IMR-90 (cell line): ENCODE measurements at places on chromosomes 7 and 10. TPM values are rescaled to one million over a fixed set of nuclear protein-coding genes. Genes with fewer than 3 reads are reported as not detected.

GBX1 gene
- total RNA-seq, result not detected in 2 replicates

DNA sequence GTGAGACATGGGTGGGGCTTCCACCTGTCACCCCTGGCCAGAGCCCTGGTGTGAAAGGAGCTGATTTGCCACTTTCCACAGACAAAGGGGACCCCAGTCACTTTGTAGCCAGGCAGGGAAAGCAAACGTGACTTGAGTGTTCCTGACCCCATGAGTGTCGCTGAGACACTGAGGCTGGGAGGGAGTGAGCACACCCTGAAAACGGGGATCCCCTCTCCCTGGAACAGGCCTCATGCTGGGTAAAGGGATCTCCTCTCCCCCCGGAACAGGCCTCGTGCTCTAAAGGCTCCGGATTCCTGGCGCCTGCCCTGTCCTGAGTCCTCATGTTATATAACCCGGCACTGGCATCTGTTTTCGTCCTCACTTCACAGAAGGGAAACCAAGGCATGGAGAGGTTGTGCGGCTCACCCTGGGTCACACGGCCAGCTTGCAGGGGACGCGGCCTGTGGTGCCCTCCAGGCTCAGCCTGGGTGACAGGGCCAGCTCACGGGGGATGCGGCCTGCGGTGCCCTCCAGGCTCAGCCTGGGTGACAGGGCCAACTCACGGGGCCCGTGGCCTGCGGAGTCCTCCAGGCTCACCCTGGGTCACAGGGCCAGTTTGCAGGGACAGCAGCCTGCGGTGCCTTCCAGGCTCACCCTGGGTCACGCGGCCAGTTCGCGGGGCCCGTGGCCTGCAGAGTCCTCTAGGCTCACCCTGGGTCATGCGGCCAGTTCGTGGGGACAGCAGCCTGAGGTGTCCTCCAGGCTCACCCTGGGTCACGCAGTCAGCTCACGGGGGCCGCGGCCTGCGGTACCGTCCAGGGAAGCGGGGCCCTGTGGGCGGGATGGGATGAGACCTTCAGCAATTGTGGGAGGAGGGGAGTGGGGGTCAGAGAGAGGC is 104.7 kb downstream of the PDGFA start:
- H3K27me3 ChIP-seq, result peaks cover 19% of the 10 kb centered on the region; the same call in 1 of the 2 replicates
- no peak overlapping the region for H3K4me3 ChIP-seq
- no peak overlapping the region for H3K27ac ChIP-seq
- no peak for DNase-seq
- no peaks in the 10 kb centered on the region for H3K36me3 ChIP-seq

DNA sequence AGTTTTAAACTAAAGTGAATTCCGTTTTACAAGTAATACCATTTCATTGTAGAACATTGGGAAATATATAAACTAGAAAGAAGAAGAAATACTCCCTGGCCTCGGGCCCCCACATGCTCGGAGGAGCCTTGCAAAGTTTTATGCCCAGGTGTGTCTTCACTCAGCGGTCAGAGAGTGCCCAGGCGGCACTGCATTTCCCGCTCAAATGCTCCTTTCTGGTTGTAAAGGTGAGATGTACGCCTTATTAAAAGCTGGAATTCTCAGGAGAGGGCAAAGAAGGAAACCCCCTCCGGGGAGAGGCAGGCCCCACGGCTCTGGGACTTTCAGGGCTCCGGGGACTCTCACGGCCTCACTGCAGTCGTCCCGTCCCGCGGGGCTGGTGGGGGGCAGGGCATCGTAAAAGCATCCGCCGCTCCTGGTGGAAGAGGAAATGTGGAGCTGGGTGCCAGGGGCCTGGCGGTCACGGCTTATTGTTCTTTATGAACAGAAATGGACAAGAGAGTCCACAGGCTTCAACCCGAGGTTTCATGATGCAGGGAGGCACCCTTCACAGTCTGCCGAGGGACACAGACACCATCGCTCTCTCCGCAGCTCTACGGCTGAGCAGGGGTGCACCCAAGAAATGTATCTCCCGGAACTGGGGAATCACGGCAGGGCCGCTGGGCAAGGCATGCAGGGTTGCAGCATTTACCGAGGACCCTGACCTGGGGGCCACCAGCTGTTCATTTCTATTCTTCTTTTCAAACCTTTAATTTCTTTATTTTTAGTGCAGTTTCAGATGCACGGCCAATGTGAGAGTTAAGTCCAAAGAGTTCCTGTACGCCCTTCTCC is 47.7 kb upstream of the INPP5A start:
- no peaks in the 10 kb centered on the region for H3K36me3 ChIP-seq
- H3K4me3 ChIP-seq, result no peak overlapping the region
- peaks cover 7% of the 10 kb centered on the region; the same call in 1 of the 2 replicates for H3K27me3 ChIP-seq
- no peak overlapping the region for H3K27ac ChIP-seq

DNA sequence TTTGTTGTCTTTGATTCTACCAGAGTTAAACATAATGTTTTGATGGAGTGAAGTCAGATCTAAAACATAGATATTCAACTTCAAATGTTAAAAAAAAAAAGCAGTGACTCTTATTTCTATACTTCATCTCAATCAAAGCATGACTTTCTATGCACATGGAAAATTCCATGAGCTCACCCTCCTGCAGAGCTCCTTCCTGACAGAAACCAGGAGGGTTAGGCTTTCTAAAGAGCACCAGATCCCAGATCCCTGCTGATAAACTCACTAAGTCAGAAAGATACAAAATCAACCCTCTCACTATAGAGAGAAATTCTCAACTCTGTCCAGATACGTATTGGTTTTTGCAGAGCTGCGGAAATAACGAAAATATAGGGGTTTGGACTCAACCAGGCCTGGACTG is 122.6 kb downstream of the FAM107B start:
- DNase-seq, result peak; percentile 3
- H3K4me1 ChIP-seq, result peaks cover 9% of the 10 kb centered on the region
- no peaks in the 10 kb centered on the region for H3K36me3 ChIP-seq
- no peak overlapping the region for H3K4me3 ChIP-seq
- peaks cover 3% of the 10 kb centered on the region for H3K27me3 ChIP-seq
- H3K27ac ChIP-seq, result no peak overlapping the region

DNA sequence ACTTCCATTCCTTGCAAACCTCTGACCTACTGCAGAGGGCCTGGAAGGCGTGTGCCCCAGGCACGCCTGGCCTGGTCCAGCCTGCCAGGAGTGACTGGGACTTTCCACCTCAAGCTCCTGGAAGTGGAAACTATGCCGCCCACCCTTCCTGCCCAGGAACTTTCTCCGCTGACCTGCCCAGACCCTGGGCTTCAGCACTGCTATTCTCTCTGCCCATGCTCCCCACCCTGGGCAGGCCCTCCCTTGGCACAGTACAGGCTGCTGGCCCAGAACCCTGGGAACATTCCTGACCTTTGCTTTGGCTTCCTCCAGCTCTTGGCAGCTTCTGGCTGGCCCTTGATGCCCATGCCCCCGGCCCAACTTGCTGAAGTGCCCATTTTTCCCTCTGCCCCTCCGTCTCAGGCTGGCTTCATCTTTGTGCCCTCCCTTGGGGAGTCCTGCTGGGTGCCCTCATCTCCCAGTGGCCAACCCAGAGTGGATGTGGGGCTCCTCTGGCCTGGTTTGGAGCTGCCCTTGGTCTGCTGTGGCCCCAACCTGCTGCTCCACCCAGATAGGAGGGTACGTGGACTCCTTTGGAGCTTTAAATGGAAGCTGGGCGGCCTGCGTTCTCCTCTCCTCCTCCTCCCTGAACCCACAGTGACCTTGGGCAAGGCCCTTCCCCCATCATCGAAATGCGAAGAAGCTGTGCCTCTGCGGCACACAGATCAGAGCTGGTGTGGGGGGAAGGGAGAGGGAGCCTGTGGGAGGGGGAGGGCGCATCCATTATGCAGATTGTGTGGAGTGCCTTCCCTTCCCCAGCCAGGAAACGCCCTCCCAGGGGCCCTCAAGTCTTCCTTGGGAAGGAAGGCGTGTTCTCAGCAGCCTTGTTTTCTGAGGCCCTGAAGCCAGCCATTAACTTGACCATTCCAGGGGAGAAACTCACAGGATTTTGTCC is 3.4 kb downstream of the MMRN2 start:
- no peaks in the 10 kb centered on the region for H3K36me3 ChIP-seq
- no peaks in the 10 kb centered on the region for H3K27me3 ChIP-seq
- peak; percentile 35 for DNase-seq
- H3K4me1 ChIP-seq, result peaks cover 13% of the 10 kb centered on the region
- no peak overlapping the region for H3K27ac ChIP-seq
- no peak overlapping the region for H3K4me3 ChIP-seq

PPP1R9A gene
- total RNA-seq, result not detected in 2 replicates

ENTPD7 gene
- total RNA-seq, result 20.0 and 23.3 TPM in 2 replicates

CCDC6 gene
- 30.8 and 44.2 TPM in 2 replicates for total RNA-seq

- peaks cover 1% of the 10 kb centered on the region for H3K27me3 ChIP-seq
- H3K4me3 ChIP-seq, result no peak overlapping the region
Measured at GRCh38 chr10:125368146-125368545, 207.8 kb upstream of the CTBP2 start.

- H3K27me3 ChIP-seq, result no peaks in the 10 kb centered on the region
- H3K27ac ChIP-seq, result no peak overlapping the region
- DNase-seq, result peak; percentile 54
- H3K4me1 ChIP-seq, result peaks cover 34% of the 10 kb centered on the region
- no peak overlapping the region for H3K4me3 ChIP-seq
Measured at GRCh38 chr10:125153703-125154490, 6.5 kb downstream of the CTBP2 start.

- H3K27ac ChIP-seq, result no peak overlapping the region
- DNase-seq, result no peak
- no peaks in the 10 kb centered on the region for H3K27me3 ChIP-seq
Measured at GRCh38 chr10:58262766-58263165, 4.9 kb downstream of the IPMK start.

DNA sequence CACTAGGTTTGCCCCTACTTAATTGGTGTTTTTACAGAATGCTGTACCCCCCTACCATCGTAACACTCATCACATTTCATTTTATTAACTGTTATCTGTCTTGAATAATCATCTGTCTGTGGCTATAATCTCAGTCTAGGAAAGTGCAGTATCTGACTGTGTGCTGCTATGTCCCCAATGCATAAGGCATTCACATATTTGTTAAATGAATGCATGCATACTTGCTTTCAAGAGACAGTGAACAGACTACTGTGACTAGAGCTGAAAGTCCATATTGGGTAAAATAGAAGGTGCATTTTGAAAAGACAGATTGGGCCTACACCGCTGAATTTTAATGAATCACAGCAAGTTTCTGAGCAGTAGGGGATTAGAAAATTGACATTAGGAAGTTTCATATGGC is 112.3 kb downstream of the ARHGAP12 start:
- DNase-seq, result peak; percentile 72
- H3K27me3 ChIP-seq, result no peaks in the 10 kb centered on the region
- no peak overlapping the region; the same call in 1 of the 2 replicates for H3K27ac ChIP-seq
- 0 out of 2 replicates have a peak, but pooled peaks cover 2% of the 10 kb centered on the region for H3K36me3 ChIP-seq

EBLN1 gene
- total RNA-seq, result not detected in 2 replicates

GRCh38 chr7:90618876-90619275 is 22.8 kb downstream of the CDK14 start:
- DNase-seq, result no peak
- H3K4me1 ChIP-seq, result peaks cover 4% of the 10 kb centered on the region
- no peak overlapping the region for H3K4me3 ChIP-seq
- no peak overlapping the region for H3K27ac ChIP-seq

GRCh38 chr7:30684351-30684750 is 2.1 kb upstream of the CRHR2 start:
- H3K4me1 ChIP-seq, result no peaks in the 10 kb centered on the region
- no peak overlapping the region for H3K4me3 ChIP-seq
- DNase-seq, result no peak

DNA sequence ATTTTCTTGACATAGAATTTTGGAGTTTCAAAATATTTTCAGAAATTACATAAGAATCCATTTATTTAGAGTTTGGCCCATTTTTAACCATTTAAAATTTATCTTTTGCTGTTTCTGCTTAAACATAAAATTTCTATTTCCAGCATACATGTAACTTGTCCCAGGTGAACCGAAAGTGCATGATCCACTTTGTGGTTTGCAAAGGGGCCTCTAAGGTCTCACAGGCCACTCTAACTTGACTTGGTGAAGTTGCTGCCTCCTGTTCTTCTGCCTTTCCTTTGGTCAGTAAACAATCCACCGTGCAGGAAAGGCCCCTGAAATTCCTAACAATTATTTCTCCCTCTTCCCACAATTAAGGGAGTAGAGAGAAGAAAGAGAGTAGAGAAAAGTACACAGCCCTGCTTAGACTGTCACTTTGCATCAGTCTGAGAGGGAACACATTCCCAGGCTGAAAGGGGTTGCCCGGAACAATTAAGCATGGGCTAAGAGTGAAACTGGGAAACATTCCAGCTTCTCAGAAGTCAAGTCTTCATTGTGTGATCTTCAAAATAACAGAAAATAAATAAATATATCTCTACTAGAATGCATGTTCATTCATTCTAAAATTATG is 79.5 kb upstream of the SEMA3A start:
- H3K27ac ChIP-seq, result no peak overlapping the region
- H3K36me3 ChIP-seq, result no peaks in the 10 kb centered on the region
- H3K27me3 ChIP-seq, result no peaks in the 10 kb centered on the region

DNA sequence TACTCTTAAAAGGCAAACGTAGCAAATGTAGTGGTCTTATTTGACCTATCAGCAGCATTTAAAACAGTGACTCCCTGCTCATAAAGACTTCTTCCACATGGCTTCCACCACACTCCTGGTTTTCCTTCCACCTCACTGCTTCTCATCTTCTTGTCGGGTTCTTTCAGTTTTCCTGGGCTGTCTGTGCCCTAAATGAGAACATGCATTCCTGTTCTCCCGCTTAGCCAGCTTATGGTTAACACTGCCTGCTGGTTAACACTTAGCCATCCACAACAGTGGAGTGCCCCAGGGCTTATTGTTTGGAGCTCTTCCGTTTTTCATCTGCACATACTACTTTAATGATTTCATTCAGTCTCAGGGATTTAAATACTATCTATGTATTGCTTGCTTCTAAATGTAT is 34.3 kb upstream of the EXOC6 start:
- peaks cover 11% of the 10 kb centered on the region for H3K4me1 ChIP-seq
- H3K27me3 ChIP-seq, result no peaks in the 10 kb centered on the region

DNA sequence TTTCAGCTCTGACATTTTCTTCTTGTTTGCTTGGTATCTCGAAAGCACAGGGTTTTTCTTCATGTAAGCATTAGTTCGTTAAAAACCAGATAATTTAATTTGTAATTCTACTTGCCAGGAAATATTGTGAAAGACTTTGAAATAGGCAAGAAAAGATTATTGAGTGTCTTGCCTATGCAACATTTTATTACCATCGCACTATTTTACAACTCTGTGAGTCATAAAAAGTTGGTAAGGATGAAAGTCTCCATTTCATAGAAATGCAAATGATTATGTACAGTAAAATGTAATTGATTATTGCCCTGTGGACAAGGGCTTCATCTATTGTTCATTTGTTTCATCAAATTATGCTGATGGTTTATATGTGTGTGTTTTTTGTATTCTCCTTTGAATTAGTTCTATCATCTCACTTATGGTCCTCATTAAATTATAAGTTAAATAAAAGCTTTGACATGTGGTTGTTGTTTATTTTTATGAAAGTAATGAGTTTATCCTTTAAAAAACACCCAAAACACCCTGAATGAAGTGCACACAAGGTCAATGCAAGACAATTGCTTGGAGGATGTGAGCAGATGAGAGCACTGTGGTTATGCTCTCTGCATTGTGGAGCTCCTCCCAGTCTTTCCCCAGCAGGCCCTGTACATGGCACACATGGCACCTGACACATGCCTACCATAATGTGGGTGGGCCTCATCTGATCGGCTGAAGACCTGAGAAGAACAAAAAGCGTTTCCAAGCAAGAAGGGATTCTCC is 230.8 kb downstream of the CXCL12 start:
- H3K36me3 ChIP-seq, result no peaks in the 10 kb centered on the region
- H3K4me1 ChIP-seq, result no peaks in the 10 kb centered on the region
- H3K27me3 ChIP-seq, result no peaks in the 10 kb centered on the region
- H3K27ac ChIP-seq, result no peak overlapping the region

KIAA1549 gene
- 1.1 and 1.3 TPM in 2 replicates for total RNA-seq
